ENCODE measurements at places on chromosomes 5 and 9.

DNA sequence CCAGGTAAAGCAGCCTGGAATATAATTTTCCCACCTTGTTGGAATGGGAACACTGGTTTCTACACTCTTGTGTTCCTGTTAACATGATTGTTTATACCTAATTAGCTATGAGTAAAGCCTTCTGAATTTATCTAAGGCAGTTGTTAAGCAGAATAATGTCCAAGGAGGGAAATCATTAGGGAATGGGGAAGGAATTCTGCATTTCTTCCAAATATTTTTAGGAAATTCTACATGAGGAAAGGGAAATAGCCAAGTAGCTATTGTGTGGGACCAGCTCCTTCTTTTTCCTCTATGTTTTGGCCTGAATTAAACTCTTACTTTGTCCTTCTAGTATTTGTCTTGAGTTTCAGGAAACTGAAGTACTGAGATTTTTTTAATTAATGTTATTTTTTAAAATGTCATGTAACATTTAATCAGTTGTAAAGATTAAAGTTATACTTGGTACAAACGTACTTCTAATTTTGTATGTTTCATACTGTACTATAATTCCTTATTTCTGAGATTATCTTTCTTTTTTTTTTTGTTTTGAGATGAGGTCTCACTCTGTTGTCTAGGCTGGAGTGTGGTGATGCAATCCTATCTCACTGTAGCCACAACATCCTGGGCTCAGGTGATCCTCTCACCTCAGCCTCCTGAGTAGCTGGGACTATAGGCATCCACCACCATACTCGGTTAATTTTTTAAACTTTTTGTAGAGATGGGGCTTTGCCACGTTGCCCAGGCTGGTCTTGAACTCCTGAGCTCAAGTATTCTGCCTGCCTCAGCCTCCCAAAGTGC is 28.5 kb downstream of the ANKDD1B start:
- peaks cover 1% of the 10 kb centered on the region for H3K4me1 ChIP-seq
- DNase-seq, result no peak
- no peaks in the 10 kb centered on the region for H3K27me3 ChIP-seq
- peaks cover 2% of the 10 kb centered on the region for H3K36me3 ChIP-seq

DNA sequence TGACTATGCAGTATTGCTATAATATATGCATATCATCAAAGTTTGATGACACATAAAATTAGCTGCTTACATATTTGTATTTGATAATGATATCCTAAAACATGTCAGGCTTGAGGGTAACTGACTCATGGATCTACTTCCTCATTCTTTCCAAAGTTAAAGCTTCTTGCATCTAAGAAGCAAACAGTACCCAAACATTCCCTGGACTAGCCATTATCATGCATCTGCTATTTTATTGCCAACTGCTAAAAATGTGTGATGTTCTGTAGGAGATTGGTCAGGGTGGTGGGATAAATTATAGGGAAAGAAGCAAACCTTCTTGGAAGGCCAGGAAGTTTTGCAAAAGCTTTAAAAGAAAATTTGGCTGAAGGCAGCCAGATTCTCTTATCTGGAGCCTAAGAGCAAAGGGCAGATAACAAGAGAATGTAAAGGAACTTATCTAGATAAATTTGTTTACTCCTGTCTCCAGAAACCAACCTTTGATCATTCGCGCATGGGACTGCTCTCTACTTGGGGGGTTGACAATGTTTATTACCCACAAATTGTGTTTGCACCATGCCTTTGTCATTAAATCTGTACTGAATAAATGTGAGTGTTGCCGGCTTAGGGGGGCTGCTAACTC is 604.1 kb upstream of the TLE4 start:
- no peak for DNase-seq
- H3K27me3 ChIP-seq, result no peaks in the 10 kb centered on the region
- no peak overlapping the region for H3K27ac ChIP-seq
- H3K4me3 ChIP-seq, result no peak overlapping the region

DNA sequence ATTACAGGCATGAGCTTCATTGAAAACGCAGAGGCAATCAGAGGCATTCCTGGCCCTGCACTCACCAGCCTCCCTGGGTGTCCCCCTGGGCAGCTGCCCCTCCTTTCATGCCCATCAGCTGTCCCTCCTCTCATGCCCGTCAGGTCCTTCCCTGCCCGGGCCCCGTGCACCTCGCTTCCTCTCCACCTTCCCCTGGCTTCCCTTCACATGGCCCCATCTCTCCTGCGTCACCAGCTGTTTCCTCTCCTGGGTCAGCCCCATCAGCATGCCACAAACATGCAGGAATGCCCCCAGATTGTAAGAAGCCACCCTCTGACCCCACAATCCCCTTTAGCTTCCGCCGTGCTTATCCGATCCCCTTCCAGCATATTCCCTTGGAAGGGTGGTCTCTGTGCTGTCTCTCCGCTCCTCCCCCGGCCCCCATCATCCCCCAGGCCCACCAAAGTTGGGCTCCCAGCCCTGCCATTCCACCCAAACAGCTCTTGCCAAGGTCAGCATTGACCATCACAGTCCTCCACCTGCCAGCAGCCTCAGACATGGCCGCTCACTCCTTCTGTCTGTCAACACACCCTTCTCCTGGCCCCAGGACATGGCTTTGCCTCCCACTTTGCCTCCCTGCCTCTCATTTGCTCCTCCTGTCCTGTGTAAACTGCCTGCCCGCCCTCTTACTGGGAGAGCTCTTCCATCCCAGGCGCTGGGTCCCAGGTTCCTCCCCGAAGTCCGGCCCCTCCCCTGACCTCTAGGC is 98.6 kb upstream of the IER5L start:
- DNase-seq, result peak; percentile 19
- H3K4me1 ChIP-seq, result peaks cover 15% of the 10 kb centered on the region
- H3K27me3 ChIP-seq, result peaks cover 22% of the 10 kb centered on the region
- no peak overlapping the region for H3K27ac ChIP-seq
- no peaks in the 10 kb centered on the region for H3K36me3 ChIP-seq

GRCh38 chr5:91162534-91163381 is 220.4 kb downstream of the ARRDC3 start:
- H3K4me3 ChIP-seq, result peak overlapping the region; percentile 43
- H3K27ac ChIP-seq, result peak overlapping the region; percentile 88
- H3K36me3 ChIP-seq, result peaks cover 2% of the 10 kb centered on the region
- no peaks in the 10 kb centered on the region for H3K27me3 ChIP-seq
- DNase-seq, result peak; percentile 51
- peaks cover 33% of the 10 kb centered on the region for H3K4me1 ChIP-seq

DNA sequence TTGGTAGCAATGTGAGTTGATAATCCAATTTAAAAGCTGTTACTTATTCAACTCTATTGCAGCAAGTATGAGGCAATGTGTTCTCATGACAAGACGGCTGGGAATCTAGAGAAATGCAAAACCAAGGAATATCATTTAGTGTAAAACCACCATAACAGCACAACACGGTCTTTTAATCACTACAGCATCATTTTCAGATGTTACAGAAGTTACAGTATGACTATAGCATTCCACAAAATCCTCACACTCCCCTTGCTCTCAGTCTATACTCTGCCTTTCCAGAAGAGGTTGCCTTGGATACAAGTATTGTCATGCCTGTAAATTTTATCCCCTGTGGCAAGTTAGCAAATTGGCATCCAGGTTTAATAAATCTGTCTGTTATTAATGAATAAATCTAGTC is 28.6 kb upstream of the TAS2R1 start:
- H3K4me3 ChIP-seq, result no peak overlapping the region
- H3K27me3 ChIP-seq, result no peaks in the 10 kb centered on the region
- H3K27ac ChIP-seq, result no peak overlapping the region
- no peak for DNase-seq

DNA sequence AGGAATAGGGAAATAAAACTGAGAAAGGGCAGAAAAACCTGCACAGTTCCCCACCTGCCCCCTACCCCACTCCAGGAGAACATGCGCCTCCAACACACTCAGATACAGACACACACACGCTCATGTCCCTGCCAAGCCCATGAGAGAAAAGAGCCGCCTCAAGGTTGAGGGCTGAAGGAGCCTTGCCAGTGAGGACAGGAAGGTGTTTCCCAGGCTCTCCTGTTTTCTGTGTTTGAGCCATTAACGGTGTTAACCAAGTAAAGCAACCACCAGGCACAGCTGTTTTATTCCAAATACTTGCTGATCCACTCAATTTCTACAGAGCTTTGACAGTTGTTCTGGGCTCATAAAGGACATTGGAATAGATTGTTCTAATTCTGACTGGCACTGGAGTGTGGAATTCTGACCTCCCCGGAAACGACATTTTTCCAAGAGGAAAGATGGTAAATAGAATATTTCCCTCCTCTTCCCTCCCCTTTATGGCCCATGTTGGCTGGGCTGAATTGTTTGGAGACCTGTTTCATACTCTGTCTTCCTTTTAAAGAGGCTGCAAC is 238.0 kb downstream of the DMAC1 start:
- H3K4me3 ChIP-seq, result no peak overlapping the region
- no peak for DNase-seq
- peaks cover 9% of the 10 kb centered on the region for H3K27me3 ChIP-seq
- peaks cover 1% of the 10 kb centered on the region for H3K4me1 ChIP-seq
- no peaks in the 10 kb centered on the region for H3K36me3 ChIP-seq
- no peak overlapping the region for H3K27ac ChIP-seq

DNA sequence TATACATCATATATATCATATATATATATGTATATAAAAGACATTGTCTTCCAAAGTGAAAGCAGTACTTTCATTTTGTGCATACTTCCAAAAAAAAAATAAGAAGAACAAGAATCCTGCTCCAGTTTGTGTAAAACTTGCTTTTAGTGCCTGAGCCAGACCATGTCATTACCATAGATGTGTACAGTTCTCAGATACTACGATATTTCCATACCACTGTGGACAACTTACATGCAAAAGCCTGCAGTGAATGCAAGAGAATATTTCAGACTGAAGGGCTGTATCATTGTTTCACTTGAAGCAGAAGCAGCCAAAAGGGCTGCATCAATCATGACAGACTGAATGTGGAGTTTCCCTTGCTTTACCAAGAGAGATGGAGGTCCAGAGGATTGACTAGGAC is 72.6 kb upstream of the CYLC2 start:
- H3K27me3 ChIP-seq, result no peaks in the 10 kb centered on the region
- no peak overlapping the region for H3K27ac ChIP-seq
- H3K4me1 ChIP-seq, result no peaks in the 10 kb centered on the region

GRCh38 chr5:45417285-45417998 is 278.7 kb downstream of the HCN1 start:
- no peak overlapping the region for H3K27ac ChIP-seq
- H3K36me3 ChIP-seq, result no peaks in the 10 kb centered on the region
- H3K4me3 ChIP-seq, result no peak overlapping the region
- no peaks in the 10 kb centered on the region for H3K27me3 ChIP-seq
- no peak for DNase-seq

GRCh38 chr9:84937180-84937579 is 267.7 kb downstream of the NTRK2 start:
- no peak overlapping the region for H3K27ac ChIP-seq
- no peak for DNase-seq
- peaks cover 1% of the 10 kb centered on the region for H3K27me3 ChIP-seq
- H3K4me1 ChIP-seq, result no peaks in the 10 kb centered on the region

- H3K36me3 ChIP-seq, result no peaks in the 10 kb centered on the region
- H3K27ac ChIP-seq, result no peak overlapping the region
- no peak overlapping the region for H3K4me3 ChIP-seq
- no peaks in the 10 kb centered on the region for H3K4me1 ChIP-seq
Measured at GRCh38 chr5:1929108-1929991, 46.6 kb upstream of the IRX4 start.

DNA sequence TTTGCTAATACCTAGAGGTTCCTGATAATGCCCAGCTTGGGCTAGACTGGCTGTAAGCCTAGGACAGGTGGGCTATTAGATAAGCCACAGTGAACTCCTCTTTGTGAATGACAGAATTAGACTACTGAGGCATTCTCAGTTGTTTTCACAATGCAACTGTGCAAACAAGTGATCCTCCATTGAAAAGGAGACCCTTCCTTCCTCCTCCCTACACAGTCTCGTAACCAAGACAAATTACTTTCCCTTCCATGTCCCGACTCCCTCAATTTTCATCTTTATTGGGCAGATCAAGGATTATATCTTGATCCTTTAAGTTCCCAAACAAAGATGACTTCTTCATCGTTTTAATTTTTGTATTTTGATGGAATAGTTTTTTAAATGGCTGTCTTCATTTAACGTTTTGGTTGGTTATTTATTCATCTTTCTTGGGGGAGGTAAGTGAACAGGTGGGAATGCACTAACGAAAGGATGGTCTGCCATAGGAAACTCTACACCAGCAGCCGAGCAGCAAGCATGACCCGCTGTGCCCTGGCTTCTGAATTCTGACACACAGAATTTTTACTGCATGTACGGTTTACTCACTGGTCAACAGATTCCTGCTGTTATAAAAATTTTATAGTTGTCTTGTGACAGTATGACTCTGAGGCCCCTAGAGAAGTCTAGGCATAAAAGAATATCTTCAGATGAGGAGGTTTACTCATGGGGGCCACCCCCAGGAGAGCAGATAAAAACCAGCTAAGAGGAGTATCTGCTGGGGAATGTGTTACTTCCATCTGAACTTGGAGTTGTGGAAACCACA is 137.5 kb upstream of the TUT7 start:
- no peak overlapping the region for H3K4me3 ChIP-seq
- H3K27ac ChIP-seq, result no peak overlapping the region
- H3K4me1 ChIP-seq, result no peaks in the 10 kb centered on the region

DNA sequence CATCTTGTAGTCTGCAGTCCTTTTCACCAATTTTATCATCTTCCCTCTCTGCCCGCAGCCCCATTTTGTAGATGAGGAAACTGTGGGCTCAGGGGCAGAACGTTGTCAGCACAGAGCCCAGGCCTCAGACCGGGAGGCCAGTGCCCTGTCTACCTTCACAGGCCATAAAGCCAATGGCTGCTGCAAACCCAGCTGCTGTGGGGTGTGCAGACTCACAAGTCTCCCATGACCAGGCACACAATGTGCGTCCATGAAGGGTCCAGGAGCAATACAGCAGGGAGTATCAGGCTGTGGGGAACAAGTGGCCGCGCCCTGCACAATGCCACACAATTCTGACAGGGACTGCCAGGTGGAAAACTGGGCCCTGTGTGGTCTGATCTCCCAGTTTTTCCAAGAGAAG is 71.0 kb downstream of the COL23A1 start:
- DNase-seq, result no peak
- H3K36me3 ChIP-seq, result no peaks in the 10 kb centered on the region
- no peak overlapping the region for H3K4me3 ChIP-seq
- H3K27me3 ChIP-seq, result peaks cover 3% of the 10 kb centered on the region

GRCh38 chr9:112157087-112157486 is 18.0 kb downstream of the SUSD1 start:
- H3K27me3 ChIP-seq, result no peaks in the 10 kb centered on the region
- DNase-seq, result no peak

GRCh38 chr5:93622240-93622885 is 39.3 kb downstream of the NR2F1 start:
- DNase-seq, result no peak
- H3K4me1 ChIP-seq, result peaks cover 7% of the 10 kb centered on the region
- peaks cover 4% of the 10 kb centered on the region for H3K36me3 ChIP-seq
- H3K4me3 ChIP-seq, result no peak overlapping the region
- H3K27me3 ChIP-seq, result peaks cover 14% of the 10 kb centered on the region

DNA sequence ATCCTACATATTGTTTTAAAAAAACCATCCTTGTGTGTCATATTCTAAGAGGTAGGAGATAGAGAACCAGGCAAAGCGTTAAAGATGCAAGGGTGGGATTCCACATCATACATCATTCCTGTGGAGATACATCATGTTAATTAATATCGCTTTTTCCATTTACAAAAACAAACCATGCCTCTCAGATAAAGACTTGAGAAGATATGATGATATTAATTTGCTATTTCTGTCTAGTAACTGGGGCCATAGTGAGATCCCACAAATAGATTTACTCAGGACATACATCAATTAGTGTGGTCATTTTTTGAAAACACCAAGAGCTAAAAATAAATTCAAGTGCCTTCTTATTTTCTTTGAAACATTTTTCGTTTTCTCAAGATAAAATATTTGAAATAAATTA is 165.4 kb upstream of the TARS1 start:
- no peak for DNase-seq
- H3K27me3 ChIP-seq, result no peaks in the 10 kb centered on the region
- no peak overlapping the region for H3K4me3 ChIP-seq
- H3K36me3 ChIP-seq, result no peaks in the 10 kb centered on the region
